ENCODE measurements at places on chromosomes 6 and 20.

- DNase-seq, result no peak
Measured at GRCh38 chr6:31697555-31697954, 5.6 kb downstream of the ABHD16A start.

- no peak for DNase-seq
Measured at GRCh38 chr6:170158296-170159021, 132.4 kb downstream of the DLL1 start.

DNA sequence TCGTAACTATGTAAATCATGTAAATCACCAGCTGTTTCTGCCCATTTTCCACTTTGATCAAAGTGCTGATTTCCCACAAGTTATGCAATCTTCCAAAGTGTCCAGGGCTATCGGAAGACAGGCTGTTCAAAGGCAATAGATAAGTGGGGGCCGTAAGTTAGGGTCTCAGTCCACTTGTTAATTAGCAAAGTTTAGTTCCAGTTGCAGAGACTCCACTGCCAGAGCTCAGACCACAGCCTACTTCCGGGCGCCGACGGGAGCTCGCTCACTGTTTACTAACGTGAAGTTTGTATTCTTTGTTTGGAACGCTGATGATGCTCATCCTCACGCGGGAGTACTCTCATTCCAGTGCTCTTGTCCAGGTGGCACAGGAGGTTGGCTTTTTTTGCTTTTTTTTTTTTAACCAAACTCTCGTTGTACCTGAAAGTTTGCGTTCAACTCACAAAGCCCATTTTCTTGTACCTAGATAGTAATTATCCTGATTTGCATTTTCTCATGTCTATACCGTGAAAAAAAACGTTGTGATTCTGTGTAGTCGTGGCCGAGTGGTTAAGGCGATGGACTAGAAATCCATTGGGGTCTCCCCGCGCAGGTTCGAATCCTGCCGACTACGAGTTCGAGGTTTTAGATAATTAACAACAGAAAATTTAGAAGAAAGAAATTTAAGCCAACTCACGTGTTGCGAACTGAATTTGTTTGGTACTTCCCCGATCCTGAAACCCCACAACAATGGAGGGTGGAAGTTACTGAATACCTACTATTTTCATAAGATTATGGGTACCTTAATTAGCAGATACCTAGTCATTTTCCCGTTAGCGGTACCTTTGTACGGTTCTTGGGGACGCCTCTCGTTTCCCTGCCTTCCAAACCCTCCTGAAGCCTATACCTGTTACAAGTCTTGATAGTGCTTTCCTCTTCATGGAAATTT, 29.9 kb upstream of the ZNF184 start:
- no peak for DNase-seq

- no peak for DNase-seq
Measured at GRCh38 chr6:107786709-107787588, 37.2 kb downstream of the SCML4 start.

- no peak for DNase-seq
Measured at GRCh38 chr20:51227744-51228143, 204.8 kb upstream of the KCNG1 start.

Data from CMK (cell line).